ENCODE measurements at places on chromosomes 11 and 22.
A peak's percentile ranks its signal among the peaks of the same experiment; 100 is the strongest.

DNA sequence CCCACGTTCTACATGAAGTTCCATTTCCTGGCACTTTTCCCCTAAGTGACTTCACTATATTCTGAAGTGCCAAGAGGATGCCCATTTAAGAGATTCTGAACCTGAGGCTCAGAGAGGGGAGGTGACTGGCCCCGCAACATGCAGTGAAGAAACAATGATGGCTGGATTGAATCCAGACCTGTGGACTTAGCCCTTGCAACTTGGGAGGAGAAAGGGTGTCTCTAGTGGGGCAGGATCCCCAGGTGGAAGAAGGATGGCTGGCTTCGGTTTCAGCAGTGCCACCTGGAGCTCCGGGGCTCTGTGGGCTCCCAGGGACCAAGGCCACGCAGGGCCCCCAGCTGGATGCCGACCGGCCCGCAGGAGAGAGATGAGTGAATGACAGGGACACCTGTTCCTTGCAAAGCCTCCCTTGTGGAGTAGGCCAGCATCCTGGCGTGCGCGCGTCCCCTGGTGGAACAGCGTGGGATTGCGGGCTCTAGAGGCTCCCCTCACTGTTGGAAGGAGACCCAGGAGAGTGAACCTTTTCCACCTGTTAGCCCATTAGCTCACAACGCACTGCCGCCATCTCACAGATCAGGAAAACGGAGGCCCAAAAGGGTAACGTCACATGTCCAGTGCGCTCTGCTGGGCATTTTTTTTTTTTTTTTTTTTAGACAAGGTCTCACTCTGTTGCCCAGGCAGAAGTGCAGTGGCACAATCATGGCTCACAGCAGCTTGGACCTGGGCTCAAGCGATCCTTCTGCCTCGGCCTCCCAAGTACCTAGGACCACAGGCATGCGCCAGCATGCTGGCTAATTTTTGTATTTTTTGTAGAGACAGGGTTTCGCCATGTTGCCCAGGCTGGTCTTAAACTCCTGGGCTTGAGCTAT, 104.7 kb downstream of the KIAA1671 start:
- DNase-seq: peak; percentile 69

GRCh38 chr11:126363706-126364248, 8.3 kb downstream of the ST3GAL4 start:
- DNase-seq: no peak

- no peak for DNase-seq
These were observed 172.9 kb upstream of the DDI1 start for GRCh38 chr11:103863497-103863896.

DNA sequence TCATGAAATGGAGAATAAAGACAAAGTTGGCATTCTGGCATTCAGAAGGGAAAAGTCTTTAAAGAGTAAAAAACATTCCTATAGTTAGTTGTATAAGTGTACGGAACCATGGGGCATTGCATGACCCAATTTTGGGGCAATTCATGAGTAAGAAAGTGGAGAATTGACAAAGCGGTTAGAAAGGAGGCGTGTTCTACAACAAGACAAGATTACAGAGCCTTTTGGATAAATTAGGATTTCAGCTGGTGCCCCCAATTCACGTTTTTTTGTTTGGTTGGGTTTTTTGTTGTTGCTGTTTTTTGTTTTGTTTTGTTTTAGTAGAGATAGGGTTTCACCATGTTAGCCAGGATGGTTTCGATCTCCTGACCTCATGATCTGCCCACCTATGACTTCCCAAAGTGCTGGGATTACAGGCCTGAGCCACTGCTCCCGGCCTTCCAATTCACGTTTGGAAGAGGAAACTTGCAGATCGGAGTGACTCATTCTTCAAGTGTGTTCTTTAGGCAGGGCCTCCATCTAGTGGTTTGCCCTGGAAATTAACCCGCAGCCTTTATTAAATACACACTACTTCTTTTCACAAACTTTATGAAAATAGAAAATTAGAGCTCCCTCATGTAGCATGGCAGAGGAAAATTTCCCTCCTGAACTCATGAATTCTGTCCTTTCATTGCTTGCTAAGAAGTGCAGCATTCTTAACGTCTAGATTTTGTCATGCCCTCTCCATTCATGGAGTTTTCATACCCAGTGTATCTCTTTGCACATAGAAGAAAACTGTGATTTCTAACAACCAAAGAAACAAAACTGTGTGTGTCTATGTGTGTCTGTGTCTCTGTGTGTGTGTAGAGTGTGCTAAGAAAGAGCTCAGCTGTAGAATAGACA, 118.1 kb downstream of the BBOX1 start:
- DNase-seq: peak; percentile 60

DNA sequence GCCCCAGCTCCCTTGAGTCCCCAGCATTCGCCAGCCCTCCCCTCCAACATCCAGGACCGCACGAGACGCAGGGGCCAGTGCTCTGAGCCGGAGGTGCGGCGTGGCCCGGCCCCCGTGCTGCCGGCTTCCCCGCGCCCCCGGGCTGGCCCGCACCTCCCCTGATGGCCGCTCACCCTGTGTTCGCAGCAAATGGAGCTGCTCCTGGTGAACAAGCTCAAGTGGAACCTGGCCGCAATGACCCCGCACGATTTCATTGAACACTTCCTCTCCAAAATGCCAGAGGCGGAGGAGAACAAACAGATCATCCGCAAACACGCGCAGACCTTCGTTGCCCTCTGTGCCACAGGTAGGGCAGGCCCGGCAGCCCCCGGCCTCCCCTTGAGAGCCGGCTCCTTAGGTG, 2.7 kb downstream of the CCND1 start:
- DNase-seq: no peak

GRCh38 chr22:50260801-50261614, 475 bp downstream of the MAPK12 start:
- DNase-seq: no peak

DNA sequence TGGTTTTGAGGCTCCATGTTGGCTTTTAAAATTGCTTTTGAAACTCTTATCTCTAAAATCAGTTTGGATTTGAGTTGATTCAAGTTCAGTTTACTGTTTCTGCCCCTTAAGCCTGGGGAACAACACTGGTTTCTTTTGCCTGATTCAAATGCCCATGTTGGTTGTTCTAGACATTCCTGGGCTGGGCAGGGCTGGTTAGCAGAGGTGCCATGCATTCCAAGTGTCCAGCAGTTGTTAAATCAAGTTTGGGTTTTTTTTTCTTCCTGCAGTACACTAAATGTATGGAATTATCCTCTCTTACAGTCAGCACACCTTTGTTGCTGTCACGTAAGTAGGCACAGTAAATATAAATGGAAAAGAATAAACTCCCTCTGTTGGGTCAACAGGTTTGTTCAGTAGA, 67.2 kb upstream of the MTMR2 start:
- no peak for DNase-seq

- no peak for DNase-seq
These were observed 51.7 kb downstream of the GRAMD4 start for GRCh38 chr22:46671824-46672432.
